Urinary bladder (tissue), 4 donors: ENCODE measurements at places on chromosomes 12 and 14. TPM values are rescaled to one million over a fixed set of nuclear protein-coding genes. Genes with fewer than 3 reads are reported as not detected.

DNA sequence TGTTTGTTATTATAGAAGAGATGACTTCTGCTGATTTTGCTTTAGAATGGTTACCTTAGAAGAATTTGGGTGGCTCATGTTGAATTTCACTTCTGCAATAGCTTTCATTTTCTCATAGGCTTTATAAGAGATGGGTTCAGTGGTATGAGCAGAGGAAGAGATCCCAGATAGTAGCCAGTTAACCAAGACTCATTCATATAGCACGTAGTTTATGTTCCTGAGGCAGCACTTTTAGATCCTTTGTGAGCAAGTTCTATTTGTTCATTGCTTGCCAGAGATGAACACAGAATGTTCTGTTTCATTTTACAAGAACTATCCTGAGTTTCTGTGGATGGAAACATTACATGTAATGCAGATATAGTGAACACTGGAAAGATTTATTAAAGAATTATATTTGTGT, 32.2 kb downstream of the RAB21 start:
- DNase-seq = no peak

DNA sequence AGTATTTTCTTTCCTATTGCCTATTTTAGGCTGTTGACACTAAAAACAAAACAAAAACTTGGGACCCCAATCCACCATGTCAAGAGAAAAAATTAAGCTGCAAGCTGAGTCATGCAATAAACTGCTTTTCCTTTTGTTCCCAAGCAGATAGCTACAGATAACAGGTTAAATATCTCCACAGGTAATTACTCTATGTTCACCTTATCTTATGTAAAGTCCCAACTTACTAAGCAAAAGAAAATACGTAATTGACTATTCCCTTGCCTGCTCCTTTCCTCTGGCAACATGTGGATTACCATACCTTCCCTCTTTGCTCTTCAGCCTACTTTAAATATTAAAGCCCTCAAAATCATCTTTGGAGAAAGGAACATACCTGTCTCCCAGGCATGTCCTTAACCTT, 19.2 kb upstream of the COX16 start:
- no peak for DNase-seq

DNA sequence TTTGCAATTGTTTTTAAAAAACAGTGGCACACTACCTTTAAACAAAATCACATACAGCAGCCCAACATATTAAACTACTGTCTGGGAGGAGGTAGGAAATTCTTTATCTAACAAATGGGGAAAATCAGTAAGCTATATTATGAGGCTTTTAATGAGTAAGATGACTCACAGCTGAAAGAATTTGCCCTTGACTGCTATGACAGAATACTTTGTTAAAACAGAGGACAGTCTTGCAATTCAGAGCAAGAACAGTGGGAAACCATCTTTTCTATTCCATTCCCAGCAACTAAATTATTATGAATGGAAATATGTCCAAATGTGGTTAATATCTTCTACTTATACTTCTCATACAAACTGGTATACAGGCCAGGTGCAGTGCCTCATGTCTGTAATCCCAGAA, 49.2 kb upstream of the SGPP1 start:
- no peak for DNase-seq

GRCh38 chr14:73722581-73722980, 8.4 kb upstream of the PNMA1 start:
- no peak for DNase-seq

- peak; percentile 63 for DNase-seq
These were observed 1.4 kb downstream of the DAAM1 start for GRCh38 chr14:59189786-59190368.

- DNase-seq = no peak
These were observed 113.1 kb upstream of the FKBP4 start for GRCh38 chr12:2681450-2682205.

DNA sequence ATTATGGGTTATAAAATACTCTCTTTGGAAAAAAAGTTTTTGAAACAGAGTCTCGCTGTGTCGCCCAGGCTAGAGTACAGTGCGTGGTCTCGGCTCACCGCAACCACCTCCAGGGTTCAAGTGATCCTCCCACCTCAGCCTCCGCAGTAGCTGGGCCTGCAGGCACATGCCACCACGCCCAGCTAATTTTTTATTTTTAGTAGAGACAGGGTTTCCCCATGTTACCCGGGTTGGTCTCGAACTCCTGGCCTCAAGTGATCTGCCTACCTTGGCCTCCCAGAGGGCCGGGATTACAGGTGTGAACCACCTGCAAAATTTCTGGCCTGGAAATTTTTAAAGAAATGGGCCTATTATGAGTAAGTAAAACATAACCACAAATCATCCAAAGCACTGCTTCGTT, 3.8 kb downstream of the USP15 start:
- DNase-seq = no peak

The NR4A1 gene
- 18.3 TPM for total RNA-seq

The FBXO21 gene
- total RNA-seq = 70.7 TPM

The BBOF1 gene
- 23.9 TPM for total RNA-seq

The ATF7 gene
- total RNA-seq = 24.1 TPM
